ENCODE measurements at places on chromosomes 5 and 9.

DNA sequence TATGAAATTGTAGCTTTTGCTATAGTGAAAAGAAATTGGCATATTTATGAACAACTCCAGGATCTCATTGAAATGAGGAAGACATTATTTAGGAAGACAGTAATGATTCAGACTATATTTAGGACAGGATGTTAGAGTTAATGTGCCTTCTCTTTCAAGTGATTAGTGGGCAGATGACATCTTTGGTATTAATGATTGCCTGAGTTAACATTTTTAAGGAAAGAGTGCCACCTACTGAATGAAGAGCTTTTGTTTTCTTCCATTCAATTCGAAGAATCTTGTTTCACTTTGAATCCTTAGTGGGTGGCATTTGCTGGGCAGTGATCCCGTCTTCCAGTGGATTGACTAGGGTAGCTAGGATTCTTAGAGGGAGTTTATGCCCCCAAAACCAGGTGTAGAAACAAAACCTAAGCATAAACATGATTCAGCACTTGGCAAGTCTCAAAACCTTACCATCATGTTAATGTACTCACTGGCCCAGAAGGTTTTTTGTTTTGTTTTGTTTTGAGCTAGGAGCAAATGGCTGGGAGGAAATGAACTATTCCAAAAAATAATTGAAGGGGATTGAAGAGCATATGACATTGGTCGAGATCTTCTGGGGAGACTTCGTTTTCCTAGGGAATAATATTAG lies 23.2 kb downstream of the MAP3K1 start:
- peak; percentile 42 for DNase-seq

- DNase-seq: no peak
These were observed 12.3 kb downstream of the SARDH start for GRCh38 chr9:133725886-133726285.

GRCh38 chr5:154364771-154365170 lies 81.0 kb upstream of the SAP30L start:
- DNase-seq: no peak

DNA sequence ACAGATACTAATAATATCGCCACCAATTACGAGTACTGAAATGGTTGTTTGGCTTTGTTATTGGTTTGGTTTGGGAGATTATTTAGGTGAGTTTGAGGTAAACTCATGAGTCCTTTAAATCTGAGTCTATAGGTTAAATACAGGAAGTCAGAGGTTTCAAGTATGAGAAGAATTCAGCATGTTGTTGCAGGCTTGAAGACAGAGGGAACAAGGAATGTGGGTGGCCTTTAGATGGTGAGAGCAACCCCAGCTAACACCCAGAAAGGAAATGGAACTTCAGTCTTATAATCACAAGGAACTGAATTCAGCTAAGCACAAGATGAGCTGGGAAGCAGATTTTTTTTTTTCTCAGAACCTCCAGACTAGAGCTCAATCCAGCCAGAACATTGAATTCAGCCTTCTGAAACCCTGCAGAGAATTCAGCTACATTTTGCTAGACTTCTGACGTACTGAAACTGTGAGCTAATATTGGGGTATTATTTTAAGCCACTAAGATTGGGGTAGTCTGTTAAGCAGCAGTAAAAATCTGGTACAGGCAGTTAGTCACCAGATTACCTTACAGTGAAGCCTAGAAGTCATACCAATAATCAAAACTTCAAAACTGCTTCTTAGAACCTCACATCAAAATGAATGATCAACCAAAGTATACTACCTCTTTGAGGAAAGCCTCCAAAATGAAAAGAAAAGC lies 216.0 kb upstream of the PUM3 start:
- DNase-seq: no peak

GRCh38 chr5:88889189-88890069 lies 6.4 kb upstream of the MEF2C start:
- peak; percentile 78 for DNase-seq

DNA sequence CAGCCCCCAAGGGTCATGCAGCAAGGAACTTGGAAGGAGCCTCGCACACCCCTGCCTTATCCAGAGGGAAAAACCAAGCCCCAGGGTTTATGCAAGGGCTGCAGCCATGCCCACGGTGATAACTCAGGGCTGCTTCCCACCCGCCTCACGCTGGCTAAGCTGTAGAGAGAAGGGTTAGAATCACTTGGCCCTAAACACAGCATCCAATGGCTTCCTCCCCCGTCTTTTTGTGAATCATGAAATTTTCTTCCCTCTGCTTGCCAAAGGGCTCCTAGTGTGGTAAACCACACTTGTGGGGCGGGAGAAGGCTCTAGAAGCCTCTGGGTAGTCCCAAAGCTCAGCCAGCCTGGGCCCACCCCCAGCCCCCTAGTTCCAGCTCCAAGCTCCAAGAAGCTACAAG lies 55.9 kb upstream of the ORM1 start:
- no peak for DNase-seq

GRCh38 chr5:36590513-36591286 lies 15.7 kb upstream of the SLC1A3 start:
- DNase-seq: no peak

- DNase-seq: no peak
These were observed 11.3 kb downstream of the MYOZ3 start for GRCh38 chr5:150672237-150672883.

GRCh38 chr9:93185266-93186214 lies 1.6 kb downstream of the WNK2 start:
- peak; percentile 11 for DNase-seq

Measured in NCI-H2081 (cell line).